Stimulated activated CD8-positive, alpha-beta memory T cell treated with anti-CD3 and anti-CD28 coated beads, Interleukin-15, amount 100 ng/mL, for 1 hour (primary cell): ENCODE measurements at places on chromosomes 3 and 15.

DNA sequence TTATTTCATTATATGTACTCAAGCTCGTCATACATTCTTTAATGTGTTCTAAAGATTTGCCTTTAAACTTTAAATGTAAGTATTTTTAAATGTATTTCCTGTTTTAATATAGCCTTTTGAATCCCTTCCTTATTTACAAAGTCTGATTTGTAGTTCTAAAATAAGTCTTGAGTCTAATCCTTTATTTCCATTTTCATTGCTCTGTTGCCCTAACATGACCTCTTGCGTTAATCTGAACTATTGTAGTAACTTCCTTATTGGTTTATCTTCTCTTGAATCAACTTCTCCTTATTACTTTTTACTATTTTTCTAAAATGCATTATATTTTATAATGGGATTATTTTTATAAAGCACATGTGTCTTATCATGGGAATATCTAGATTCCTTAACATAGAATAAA is 24.0 kb downstream of the KNL1 start:
- DNase-seq, result no peak

DNA sequence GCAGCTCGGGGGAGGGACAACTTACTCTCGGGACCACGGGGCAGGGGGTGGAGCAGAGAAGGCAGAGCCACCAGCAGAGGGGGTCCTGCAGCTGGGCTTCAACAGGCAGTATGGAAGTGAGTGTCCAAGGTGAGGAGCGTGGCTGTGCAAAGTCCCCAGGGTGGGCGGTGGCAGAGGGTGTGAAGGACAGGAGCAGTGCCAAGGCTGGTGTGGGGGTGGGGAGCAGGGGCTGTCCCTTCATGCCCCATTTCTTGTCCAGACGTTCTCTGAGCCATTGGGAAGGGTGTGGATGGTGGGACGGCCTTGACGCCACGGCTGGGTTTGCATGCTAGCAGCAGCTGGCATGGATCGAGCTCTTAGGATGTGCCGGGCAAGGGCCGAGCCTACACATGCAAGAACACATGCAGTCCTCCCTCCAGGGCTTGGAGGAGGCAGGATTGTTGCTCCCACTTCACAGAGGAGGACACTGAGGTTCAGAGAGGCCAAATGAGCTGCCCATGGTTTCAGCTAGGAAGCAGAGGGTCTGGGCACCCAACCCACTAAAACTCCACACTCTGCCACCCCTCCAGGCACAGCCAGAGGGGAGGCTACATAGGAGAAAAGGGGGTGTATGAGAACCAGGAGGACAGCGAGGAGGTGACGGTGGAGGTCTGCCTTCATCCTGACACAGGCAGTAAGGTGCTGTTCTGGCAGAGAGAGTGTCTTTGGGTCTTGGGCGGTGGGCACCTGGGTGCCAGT is 93.6 kb downstream of the TBC1D2B start:
- no peak for DNase-seq

DNA sequence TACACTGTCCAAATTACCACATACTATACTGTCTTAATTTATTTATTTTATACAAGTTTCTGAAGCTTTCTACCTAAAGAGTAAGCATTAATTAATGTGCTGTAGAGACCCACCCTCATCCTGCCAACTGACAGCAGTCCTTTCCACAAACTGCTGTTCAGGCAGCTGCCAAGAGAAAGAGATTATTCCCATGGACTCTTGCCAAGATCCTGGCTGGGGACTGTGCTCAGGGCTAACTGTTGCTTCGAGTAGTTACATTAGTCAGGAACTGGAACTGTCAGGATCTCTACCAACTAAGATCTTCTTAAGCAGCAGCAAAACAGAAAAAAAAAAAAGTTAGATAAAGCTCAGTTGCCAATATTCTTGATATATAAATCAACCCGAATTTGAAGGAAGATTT is 398.8 kb downstream of the MECOM start:
- no peak for DNase-seq

DNA sequence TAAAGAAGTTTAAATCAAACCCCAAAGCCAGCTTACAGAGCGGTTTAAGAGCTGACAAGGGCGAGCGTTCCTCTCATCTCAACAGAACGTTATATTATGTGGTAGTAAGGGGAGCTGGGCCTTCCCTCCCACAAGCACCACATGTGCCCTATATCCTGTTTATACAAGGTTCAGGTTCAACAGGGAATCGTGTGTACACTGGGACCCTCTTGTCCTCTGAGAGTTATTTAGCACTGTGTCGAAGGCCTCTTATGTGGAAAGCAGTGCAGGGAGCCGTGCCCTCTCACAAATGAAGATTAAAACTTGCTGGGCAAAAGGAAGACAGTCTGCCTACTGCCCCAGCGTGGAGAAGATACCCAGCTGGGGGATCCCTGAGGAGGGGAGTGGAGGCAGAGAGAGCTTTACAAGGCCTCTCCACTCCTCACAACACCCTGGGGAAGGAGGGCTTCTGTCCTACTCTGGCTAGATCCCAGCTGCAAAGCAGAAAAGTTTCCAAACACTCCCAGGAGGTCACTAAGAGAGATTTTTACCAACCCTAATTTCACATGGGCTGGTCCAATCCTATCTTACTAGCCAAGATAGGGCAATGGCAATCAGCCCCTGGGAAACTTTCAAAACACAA is 2.9 kb downstream of the TLE3 start:
- no peak for DNase-seq

- DNase-seq, result no peak
Measured at GRCh38 chr3:84439476-84439875, 519.3 kb upstream of the CADM2 start.

- DNase-seq, result no peak
Measured at GRCh38 chr3:183692436-183692835, 5.2 kb upstream of the YEATS2 start.

DNA sequence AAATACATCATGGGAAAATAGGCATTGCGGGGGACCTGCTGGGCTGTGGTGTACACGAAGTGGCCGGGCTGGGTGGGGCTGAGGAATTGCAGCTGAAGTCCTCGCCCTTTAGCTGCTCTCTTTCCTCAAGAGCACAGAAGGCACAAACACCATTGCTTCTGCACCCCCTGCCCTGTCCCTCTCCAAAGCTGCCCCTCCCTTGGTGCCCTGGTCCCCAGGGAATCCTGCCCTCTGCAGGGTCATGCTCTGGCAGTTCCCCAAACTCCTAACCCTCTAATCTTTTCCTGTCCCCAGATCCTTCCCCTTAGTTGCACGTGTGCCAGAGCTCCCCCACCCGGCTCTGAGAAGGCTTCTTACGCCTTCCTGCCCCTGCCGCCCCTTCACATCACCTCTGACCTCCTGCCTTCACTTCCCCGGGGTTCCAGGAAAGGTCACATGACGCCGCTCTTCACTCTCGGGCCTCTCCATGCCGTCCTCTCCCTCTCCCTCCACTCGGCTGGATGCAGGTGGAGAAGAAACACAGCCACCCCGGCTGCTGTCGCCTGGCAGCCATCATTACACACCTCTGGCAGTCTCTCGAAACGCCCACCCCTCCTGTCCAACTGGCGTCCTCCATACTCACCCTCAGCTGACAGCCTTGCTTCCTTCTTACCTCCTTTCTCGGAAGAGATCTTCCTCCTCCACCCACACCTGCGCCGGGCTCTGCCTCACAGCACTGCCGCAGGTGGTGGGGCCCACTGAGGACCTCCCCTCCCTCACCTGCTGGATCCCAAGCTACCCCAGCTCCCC is 6.9 kb upstream of the PCSK6 start:
- DNase-seq, result no peak

DNA sequence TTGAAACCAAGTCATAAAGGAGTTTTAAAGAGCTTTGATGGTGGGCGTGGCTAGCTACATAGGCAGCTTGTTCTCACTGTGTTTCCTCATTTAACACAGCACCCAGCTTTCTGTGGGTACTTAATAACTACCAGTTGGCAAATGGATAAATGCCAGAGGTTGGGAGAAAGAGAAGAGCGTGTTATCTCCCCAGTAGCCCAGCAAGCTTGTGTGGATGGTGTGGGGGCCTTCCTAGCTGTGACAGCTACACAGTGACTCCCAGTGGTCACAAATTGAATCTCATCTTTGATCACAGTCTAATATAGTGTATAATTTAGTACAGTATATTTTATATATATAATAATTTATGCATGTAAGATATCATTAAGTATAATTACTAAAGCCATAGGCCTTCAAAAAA is 984.1 kb downstream of the EPHA3 start:
- DNase-seq, result no peak

DNA sequence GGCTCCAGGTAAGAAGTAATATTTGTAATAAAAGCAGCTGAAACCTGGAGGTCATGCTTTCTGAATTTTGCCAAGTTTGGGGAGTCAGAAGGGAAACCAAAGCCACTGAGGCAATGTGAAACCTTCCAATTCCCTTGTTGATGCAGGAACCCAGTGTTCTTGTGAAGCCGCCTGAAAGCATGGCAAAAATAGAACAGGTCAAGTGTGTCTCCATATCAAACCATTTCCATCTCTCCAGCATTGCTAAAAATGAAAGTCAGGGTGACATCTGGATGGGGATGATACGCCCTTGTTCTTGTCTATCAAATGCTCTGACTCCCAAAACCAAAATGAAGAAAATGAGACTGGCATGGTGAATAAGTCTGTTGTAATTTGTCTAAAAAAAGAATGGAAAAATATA is 362.5 kb downstream of the VPS13C start:
- DNase-seq, result no peak

DNA sequence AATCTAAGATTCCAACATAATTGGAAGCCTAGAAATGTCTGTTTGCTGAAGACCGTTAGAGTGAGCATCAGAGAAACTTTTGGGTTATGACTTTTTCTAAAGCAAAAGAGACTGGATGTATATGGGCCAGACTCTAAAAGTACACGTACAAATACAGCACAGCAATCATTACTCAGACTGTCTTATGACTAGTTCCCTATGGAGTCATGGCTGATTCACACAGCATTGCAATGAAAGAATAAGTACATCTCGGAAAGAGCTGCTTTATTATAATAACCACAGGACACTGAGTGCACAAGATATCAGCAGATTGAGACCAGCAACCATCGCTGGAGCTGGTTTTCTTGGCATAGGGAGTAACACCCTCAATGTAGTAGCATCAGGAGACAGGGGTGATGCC is 618.6 kb downstream of the NLGN1 start:
- DNase-seq, result no peak

- DNase-seq, result no peak
Measured at GRCh38 chr3:194672876-194673275, 885 bp upstream of the LSG1 start.

- no peak for DNase-seq
Measured at GRCh38 chr3:86793786-86794185, 197.2 kb downstream of the VGLL3 start.

DNA sequence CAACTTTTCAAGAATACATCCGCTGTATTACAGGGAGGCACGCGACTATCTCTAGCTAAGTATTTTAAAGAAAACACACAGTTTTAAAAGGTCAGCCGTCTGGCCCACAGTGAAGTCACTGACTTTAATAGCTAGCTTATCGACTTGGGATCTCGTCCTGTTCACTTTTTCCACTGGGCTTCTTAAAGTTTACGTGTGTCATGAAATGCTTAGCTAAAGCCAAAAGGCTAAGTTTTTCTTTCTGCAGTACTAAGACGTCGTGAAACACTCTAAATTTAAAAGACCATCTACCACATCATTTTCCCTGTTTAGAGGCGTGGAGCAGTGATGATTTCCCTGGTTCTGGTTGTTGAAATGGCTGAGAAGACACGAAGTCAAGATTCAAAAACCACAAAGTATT is 27.1 kb downstream of the LRIG1 start:
- no peak for DNase-seq

DNA sequence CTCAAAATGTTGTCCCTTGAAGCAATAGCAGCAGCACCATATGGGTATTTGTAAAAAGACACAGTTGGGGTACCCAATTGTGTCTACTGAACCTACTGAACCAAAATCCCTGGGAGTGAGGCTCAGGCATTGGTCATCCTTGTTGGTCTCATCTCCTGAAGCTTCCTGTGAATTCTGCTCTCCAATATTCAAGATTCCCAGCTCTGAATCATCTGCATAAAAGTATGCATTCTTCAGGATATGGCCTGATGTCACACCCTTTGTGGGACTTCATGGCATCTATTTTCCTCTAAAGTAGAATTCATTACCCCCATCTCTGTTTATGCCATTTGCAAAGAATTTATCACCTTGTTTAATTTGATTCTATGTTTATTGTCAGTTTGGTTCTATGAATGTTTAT is 13.3 kb upstream of the PTX3 start:
- no peak for DNase-seq

GRCh38 chr15:80891006-80891405 is 98.6 kb downstream of the MESD start:
- no peak for DNase-seq

GRCh38 chr15:37253877-37254276 is 153.5 kb upstream of the MEIS2 start:
- DNase-seq, result no peak

DNA sequence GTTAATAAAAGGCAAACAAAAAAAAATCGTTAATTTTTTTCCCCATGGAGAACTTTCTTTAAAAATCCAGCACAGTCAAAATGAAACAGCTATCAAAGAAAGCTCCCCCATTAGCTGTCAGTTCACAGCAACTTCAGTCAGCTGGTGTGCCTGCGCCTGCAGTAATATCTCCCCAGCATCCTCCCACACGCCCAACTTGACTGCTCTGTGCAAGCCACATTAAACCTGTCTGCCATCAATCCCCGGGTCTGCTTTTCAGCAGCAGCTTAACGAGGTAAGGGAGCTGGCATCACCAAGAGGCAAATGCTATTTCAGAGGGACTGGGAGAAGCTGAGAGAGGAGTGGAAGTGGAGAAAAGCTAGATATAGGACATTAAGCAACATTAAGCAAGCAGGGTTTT is 337.5 kb downstream of the GAP43 start:
- no peak for DNase-seq

DNA sequence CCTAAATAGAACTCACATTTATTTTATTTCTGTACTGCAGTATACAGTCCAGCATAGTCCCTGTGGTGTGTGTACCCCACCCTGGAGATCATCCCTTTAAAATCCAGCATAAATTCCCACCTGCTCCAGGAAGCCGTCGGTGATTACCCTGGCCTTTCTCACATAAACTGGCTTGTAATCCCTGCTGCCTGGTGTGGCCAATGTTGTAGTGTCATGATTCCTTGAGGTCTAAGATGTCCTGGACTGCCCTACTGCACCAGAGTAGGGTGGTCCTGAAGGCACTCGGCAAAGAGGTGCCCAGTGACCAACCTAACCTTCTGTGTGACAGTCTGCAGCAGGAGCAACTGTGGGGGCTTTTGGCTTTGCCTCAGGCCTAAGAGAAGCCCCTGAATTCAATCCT is 58.9 kb downstream of the ITGA11 start:
- no peak for DNase-seq

GRCh38 chr15:81843757-81844407 is 201.9 kb downstream of the MEX3B start:
- DNase-seq, result no peak

DNA sequence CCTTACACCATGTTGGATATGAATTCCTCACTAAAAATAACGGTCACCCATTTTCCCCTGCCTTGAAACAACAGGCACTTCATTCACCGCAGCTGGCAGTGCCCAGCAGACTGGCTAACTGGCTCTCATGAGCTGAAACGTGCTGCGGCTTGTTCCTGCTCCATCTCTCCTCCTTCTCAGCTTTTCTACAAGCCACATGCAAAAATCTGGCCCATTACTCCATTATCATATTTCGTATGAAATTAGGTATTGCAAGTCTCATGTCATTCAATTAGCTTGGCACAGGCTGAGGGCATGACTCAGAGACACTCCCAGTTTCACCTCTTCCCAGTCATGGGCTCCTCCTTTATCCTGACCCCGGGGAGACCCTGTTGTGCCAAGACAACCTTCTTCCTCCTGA is 60.0 kb downstream of the MAGEF1 start:
- no peak for DNase-seq

GRCh38 chr15:53978253-53978906 is at the start of gene UNC13C:
Gene UNC13C, plus strand, starts transcription at chr15:53978441. Its CDS starts 34,463 bp downstream, at chr15:54012904.
- DNase-seq, result no peak

- no peak for DNase-seq
Measured at GRCh38 chr15:34025252-34025651, 13.8 kb downstream of the AVEN start.
